ENCODE measurements at places on chromosomes 12 and 14.

- DNase-seq, result no peak
Observed at GRCh38 chr12:104796475-104796862, 161.6 kb downstream of the SLC41A2 start.

DNA sequence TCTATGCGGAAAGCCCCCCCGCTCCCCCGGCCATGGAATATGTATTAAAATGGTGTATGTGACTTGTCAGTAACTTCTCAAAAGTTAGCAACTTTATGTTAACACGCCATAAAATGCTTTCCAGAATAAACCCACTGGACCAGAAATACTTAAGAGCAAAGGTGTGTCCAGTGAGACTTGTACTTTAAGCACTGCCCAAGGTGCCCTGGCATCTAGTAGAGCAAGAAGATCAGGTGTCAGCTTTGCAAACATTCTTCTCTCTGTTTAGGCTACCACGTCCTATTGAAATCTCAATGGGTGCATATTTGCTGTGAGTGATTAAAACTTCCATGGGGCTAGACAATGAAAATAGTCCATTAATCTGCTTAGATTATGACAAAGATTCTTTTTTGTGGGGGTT is 201.2 kb downstream of the ESR2 start:
- no peak for DNase-seq

DNA sequence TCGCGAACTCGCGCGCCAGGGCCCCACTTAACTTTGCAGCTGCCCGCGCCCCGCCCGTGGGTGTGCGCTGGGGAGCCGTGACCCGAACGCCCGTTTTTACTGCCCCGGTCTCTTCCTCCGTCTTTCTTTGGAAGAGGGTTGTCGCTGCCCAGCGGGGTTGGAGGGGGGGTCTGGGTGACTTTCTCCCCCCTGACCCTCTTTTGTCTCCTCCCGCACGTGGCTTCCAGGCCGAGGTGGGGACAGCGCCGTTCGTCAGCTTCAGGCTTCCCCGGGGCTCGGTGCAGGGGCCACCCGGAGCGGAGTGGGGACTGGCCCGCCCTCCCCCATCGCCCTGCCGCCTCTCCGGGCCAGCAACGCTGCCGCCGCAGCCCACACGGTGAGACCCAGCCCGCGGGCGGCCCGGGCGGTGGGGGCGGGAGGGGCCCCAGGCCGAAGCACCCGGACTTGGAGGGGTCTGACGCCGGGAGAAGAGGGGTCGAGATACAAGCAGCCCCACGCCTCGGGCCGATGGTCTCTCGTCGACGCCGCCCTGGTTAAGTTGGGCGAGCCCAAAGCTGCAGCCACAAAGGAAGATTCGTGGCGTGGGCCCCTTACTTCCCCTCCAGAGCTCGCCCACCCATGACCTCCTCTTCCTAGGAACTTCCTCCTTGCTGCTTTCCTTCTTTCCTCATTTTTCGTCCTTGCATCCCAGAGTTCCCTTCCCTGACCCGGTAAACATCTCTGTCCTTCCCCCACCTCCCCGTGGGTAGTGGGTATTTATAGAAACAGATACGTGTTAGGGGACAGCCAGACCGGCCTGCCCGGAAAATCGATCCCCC is 1.2 kb downstream of the DYRK2 start:
- peak; percentile 21 for DNase-seq

GRCh38 chr12:67666605-67667004 is 18.1 kb downstream of the DYRK2 start:
- no peak for DNase-seq

GRCh38 chr12:68290126-68290525 is 36.7 kb upstream of the IL22 start:
- DNase-seq, result no peak

GRCh38 chr12:29901585-29901984 is 117.8 kb upstream of the TMTC1 start:
- DNase-seq, result no peak

- no peak for DNase-seq
Observed at GRCh38 chr12:45257185-45257930, 41.5 kb downstream of the ANO6 start.

All from T-helper 1 cell (primary cell).